Activated CD8-positive, alpha-beta memory T cell treated with anti-CD3 and anti-CD28 coated beads for 48 hours (primary cell): ENCODE measurements at places on chromosomes 2 and 18.

GRCh38 chr18:34660572-34660971 is 49.5 kb upstream of the DTNA start:
- DNase-seq, result no peak

DNA sequence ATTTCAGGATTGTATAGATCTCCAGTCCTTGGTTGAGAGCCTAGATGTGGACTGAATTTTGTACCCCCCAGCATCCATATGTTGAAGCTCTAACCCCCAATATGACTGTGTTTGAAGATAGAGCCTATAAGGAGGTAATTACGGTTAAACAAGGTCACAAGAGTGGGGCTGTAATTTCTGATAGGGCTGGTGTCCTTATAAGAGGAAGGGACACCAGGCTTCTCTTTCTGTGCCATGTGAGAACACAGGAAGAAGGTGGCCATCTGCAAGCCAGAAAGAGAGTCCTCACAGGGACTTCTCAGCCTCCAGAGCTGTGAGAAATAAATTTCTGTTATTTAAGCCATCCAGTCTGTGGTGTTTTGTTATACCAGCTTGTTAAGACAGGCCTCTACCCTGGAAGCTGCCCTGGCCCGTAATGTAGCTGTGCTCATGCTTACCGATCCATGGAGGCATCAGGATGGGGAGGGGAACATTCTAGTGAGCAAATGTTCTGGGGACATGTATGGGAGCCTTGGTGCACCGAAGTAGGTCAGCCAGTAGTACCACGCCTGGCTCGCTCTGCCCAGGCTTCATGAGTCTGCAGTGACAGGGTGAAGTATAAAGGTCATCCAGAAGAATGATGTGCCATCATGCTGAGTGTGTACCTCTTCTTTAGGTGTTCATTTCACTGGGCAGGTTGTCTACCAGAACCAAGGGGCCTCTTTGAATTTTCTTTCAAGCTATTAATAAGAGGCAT is 16.1 kb downstream of the RASGRP3 start:
- no peak for DNase-seq

DNA sequence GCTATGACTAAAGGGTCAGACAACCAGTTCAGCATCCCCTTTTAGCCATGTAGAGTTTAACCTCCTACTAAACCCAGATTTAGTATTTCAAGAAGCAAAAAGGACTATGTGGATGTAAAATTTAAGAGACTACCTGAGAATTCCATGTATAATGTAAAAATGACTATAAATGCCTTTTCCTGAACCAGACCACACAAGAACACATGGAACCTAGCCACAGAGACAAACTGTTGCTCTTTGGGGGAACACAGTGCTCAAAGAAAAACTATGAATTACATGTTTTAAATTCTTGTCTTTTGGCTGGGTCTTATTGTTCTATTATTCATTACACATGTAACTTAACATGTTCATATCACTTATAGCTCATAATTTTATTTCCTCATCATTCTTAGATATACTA is 192.8 kb downstream of the DNER start:
- DNase-seq, result no peak

GRCh38 chr18:56639571-56639970 is 1.2 kb upstream of the TXNL1 start:
- no peak for DNase-seq

- no peak for DNase-seq
Observed at GRCh38 chr18:51727780-51728179, 530.3 kb upstream of the MEX3C start.

- DNase-seq, result no peak
Observed at GRCh38 chr2:22958308-22958707, 426.7 kb upstream of the KLHL29 start.

DNA sequence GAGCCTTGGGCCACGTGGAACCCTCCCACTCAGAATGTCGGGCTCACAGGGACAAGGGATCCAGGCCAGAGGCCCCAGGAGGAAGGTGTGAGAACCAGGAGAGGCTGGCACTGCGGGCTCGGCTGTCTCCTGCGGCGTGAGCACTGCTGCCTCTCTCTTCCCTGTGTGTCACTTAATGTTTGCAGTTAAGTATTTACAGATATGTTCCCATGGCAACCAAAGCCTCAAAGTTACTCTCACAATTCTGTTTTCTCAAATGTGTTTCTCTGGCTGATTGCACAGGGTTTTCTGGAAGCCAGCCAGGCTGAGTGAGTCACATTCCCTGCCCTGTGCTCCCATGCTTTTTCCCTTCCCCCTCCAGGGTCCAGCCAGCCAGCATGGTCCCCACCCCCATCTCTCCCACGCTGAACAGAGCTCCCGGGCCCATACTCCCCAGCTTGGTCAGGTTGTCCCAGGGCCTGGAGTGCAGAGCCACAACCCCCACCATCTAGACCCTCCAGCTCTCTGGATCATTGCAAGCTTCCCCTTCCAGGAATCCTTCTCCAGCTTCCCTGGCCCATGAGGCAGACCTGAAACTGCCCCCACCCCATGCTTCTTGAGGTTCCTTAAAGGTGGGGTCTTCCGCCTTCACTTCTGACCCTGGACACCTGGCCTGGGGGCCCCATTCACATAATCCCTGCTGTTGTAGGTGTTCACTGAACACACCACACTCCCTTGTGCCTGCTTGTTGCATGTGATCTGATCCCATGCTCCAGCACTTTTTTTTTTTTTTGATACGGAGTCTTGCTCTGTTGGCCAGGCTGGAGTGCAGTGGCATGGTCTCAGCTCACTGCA is 265.9 kb downstream of the CELF4 start:
- DNase-seq, result no peak

- DNase-seq, result no peak
Observed at GRCh38 chr2:128180031-128180430, 89.0 kb downstream of the UGGT1 start.

DNA sequence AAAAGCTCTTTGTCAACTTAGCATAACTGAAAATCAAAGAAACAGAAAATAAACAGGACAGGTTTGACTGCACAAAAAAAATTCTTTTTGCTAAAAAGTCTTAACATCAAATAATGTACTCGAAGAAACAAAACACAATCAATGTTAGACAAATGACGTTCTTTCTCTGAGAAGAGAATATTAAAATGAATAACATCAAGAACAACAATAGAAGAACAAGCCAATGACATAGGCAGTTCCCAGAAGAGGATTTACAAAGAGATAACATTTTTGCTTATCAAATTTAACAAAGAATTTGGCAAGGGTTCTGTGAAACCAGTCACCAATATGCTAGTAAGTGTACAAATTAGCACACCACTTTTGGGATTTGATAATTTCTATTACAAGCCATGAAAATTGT is 5.8 kb downstream of the GPR55 start:
- no peak for DNase-seq

GRCh38 chr2:83901317-83901716 is 557.8 kb downstream of the SUCLG1 start:
- DNase-seq, result no peak

DNA sequence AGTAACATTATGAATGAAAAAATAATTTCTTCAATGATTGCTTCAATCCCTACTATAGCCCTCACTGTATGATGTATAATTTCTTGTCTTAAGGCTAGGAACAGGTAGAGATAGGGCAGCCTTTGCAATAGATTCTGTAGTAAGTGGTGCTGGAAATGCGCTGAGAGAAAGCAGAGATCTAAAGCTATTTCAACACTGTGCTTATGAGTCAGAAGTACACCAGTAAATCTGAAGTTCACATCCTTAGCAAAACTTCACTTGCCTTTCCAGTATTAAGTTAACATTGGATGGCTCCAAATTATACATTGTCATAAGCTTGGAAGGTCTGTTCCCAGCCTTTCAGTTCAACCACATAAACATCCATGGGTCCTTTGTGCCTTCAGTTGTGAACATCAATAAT is 178.2 kb upstream of the EPHA4 start:
- no peak for DNase-seq

DNA sequence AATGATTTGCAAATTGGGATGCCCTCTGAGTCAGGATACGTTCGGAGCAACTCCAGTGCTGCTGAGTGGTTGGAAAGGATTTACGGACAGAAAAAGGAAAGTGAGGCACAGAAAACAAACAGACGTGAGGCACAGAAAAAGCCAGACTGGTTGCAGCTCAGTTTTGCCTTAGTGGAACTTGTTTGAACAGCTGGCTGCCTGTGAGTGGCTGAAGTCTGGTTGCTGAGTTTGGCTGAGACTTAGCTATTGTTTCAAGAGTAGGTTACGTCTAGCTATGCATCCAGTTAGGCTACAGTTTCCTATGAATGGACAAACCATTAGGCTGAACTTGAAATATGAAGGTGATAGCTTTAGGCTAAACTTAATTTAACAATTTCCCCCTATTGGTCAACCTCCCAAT is 256.6 kb downstream of the VAPA start:
- DNase-seq, result no peak

GRCh38 chr2:36366491-36367120 is 11.0 kb downstream of the CRIM1 start:
- DNase-seq, result no peak

DNA sequence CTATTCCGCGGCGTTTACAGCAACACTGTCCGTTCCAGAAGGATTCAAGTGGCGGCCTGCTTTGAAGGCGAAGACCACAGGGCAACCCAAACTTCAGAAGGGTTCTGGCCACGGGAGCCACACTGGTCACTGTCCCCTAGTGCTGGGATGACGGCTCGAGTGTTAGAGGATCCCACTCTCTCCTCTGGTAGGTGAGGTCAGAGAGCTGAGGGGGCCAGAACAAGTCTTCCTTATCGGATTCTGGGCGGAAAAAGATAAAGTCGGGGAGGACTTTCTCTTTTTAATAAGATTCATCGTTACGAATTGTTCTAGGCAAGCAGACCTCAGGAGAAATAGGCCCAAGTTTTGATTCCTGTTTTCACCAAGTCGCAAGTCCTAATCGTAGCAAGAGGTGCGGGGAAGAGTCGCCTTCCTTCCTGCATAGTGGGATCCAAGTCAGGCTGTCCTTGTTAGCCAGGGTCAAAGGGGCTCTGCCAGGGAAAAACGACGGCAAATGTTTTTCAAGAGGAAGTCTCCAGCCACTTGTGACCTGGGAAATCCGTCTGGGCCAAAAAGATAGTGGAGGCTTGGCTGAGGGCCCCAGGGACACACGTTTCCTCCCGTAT is 864 bp upstream of the MYL12A start:
- DNase-seq, result no peak

DNA sequence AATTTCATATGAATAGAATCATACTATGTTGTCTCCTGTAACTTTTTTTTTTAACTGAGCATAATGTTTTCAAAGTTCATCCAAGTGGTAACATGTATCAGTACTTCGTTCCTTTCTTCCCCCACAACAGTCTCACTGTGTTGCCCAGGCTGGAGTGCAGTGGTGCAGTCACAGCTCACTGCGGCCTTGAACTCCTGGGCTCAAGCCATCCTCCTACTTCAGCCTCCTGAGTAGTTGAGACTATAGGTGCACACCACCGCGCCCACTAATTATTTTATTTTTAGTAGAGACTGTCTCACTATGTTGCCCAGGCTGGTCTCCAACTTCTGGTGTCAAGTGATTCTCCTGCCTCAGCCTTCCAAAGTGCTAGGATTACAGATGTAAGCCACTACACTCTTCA is 23.4 kb upstream of the TET3 start:
- DNase-seq, result no peak

DNA sequence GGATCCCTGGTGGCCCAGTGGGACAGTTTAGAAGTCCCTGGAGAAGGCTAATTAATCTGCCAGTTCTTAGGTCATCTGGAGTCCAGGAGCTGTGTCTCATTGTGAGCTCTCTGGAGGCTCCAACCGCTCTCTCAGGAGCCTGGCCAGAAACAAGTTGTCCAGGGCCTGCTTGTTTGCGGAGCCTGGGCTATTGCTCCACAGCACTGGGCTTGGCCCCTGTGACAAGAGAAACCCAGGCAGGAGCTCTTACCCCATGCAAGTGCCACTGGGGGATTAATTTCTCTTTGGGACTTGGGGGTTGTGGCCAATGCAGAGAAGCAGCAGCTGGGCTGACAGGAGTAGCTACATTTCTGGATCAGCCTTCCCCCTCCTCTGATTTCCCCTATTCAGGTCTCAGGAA is 24.5 kb upstream of the TNP1 start:
- DNase-seq, result no peak

- DNase-seq, result no peak
Observed at GRCh38 chr2:26989156-26989555, 18.7 kb downstream of the MAPRE3 start.

DNA sequence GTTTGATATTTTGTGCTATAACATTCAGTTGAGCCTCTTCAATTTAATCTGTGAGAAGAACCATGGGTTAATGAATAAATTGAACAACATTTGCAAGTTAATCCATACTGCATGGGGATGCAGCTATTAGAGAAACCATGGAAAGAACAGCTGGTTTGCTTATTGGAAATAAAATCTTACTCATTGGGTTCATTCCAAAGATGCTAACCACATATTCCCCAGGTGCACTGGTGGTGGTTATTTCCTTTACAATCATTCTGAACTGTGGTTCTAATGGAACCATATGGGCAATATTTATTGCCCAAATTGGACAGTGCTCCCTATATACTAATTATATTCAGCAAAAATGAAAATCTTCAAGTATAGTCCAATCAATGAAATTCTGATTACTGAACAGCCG is 1200.4 kb upstream of the CDH2 start:
- no peak for DNase-seq

- no peak for DNase-seq
Observed at GRCh38 chr2:168457190-168457895, 1.3 kb downstream of the CERS6 start.

DNA sequence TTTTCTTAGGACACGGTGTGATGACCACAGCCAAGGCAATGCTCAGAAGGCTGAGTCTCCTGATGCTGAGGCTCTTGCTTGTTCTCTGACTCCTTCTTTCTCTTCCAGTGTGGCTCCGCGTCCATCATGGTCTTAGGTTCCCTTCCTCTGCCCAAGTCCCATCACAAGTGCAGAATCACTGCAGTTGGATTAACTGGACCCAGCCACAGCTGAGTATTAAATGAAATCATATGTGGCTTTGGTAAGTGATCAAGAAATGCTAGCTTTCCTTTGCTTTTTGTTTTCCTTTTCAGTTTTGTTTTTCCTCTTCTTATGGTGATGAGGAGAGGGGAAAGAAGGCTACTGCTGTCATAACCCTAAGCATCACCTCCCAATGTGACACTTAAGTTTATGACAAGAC is 375.8 kb downstream of the INSIG2 start:
- DNase-seq, result no peak

DNA sequence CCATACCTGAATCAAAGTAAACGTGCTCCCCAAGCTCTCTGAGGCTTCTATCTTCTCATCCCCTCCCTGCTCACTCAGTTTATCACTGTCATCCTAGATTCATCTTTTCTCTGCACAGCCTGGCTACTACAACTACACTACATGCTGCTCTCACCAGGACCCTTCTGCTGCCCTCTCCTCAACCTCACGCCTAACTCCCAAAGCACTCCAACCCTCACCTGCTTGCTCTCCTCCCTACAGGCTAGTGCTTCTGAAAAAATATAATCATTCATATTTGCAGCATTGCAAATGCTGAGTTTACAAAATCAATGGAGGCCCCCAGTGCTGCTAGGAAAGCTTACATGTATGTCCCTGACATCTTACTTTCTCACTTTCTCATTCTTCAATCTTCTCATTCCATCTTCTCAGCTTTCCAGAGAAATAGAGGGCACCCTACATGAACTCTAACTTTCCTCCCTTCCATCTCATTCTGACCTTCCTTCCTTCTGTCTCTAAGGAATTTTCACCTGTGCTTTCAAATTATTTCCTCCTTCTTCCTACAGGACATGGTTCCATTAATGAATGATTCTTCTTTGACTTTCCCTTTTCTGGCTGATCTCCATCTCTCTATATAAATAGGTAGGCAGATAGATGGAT is 36.3 kb downstream of the EVA1A start:
- no peak for DNase-seq
